ENCODE measurements at places on chromosomes 1 and 21.
A peak's percentile ranks its signal among the peaks of the same experiment; 100 is the strongest.

GRCh38 chr1:45815667-45816458 lies 12.5 kb downstream of the MAST2 start:
- no peak for DNase-seq

- DNase-seq: peak; percentile 95
These were observed 159.7 kb upstream of the CXADR start for GRCh38 chr21:17352996-17353655.

GRCh38 chr1:45304311-45305081 lies 22.2 kb upstream of the HPDL start:
- DNase-seq: peak; percentile 21

DNA sequence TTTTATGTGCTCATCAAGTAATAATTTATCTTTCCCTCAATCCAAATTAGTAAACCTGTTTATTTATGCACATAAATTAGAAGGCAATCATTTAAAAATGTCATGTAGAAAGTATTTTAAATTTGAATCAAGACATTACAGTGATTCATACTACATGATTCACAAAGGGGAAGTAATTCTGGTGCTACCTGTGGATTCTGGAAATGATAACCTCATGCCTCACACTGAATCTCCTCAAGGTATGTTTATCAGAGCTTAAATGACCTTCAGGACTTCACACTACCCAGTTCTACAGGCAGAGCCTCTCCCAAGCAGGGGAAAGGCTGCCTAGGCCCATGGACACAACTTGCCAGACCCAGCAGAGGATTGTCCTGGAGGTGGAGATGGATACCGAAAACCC lies 25.2 kb upstream of the TDRD10 start:
- no peak for DNase-seq

GRCh38 chr1:227559499-227559898 lies 3.9 kb upstream of the ZNF678 start:
- no peak for DNase-seq

- DNase-seq: no peak
These were observed 56.0 kb upstream of the RAP1A start for GRCh38 chr1:111563619-111564018.

DNA sequence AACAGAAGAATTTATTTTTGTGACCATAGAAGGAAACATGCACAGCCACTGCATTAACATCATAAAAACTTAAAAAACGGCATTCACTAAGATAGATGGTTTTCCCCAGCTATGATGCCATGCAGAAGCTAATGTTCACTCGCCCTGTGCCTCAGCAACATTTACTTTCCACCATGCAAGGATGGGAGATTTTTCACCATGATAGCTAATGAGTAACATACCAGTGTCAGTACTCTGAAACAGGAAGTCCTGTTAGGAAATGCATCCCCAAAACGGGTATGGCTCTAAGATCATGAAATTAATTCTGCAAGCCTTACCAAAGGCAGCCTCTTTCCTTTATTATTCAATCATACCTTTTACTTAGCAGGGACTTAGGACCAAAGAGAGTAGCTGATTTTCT lies 17.5 kb upstream of the VAMP3 start:
- DNase-seq: no peak

GRCh38 chr1:44602634-44603628 lies 71.3 kb downstream of the TMEM53 start:
- peak; percentile 52 for DNase-seq

GRCh38 chr1:57204942-57205787 lies 218.7 kb downstream of the DAB1 start:
- DNase-seq: no peak

- DNase-seq: no peak
These were observed 801 bp upstream of the GORAB start for GRCh38 chr1:170530972-170531757.

GRCh38 chr1:174874331-174875053 lies 125.3 kb upstream of the CACYBP start:
- DNase-seq: peak; percentile 78

DNA sequence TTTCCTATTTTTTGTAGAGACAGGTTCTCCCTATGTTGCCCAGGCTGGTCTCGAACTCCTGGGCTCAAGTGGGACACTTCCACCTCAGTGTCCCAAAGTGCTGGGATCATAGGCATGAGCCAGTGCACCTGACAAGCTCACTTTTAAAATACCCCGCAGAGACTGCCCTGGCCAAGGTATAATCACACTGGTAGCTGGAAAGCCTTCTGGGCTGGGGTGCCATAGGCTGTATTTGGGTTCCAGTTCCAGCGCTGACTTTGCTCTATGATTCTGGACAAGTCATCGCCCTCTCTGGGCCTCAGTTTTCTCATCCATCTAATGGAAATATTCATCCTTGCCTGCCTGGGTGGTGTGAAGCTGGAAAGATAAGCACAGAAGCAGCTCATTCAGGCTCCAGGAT lies 10.4 kb downstream of the LDLRAD1 start:
- DNase-seq: no peak

- no peak for DNase-seq
These were observed 34.3 kb downstream of the PIK3R3 start for GRCh38 chr1:46098027-46098712.

DNA sequence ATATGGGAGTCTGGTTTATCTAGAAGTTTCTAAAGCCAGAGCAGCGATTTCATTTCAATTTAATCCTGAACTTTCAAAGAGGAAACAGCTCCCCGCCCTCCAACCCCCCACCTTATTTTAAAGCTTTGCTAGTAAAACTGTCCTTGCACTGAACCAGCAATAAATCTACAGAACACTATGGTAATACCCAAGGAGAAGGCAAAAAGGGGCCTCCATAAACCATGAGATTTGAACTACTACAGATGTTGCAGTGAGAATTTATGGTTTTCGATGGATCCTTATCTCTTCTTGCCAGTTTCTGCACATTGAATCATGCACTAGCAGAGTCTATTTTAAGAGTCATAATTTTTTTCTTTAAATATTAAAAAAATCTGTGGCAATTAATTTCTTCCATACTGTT lies 64.8 kb upstream of the BEND5 start:
- DNase-seq: no peak

- no peak for DNase-seq
These were observed 1.0 kb downstream of the C1orf198 start for GRCh38 chr1:230867101-230867902.

DNA sequence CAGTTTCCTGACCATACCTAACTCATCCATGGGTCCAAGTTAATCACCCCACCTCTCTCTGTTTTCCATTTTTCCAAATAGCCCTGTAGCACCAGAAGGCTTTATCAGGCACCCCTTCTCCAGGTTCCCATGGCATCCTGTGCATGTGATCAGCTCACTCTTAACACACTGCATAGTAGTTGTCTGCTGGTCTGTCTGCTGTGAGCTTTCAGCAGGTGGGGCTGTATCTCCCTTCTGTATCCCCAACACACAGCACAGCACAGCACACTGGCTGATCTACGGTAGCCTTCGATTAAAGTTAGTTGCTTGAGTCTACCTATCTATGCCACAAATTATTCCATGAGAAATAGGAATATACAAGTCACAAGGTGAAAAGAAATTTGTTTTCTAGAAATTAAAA lies 54.3 kb upstream of the C1orf198 start:
- DNase-seq: no peak

- DNase-seq: no peak
These were observed 3.1 kb upstream of the KCNK2 start for GRCh38 chr1:215079456-215079855.

- no peak for DNase-seq
These were observed 13.1 kb downstream of the CDCP2 start for GRCh38 chr1:54139711-54140110.

DNA sequence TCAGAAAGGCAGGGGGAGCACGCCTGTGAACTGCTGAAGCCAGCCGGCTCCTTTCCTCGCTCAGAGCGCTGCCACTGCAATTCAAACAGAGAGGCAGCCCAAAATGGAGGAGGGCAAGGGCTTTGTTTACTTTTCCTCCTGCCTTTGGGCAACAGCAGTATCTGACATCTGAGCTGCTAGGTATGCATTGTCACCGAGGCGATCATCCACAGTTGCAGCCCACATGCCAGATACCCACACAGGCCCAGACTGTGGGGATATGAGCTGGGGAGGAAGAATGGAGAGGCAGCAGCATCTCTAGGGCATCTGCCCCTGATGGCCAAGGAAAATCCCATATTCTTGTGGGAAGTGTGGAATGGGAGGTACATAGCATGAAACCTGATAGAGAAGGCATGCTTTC lies 357.1 kb downstream of the BARHL2 start:
- DNase-seq: peak; percentile 43

DNA sequence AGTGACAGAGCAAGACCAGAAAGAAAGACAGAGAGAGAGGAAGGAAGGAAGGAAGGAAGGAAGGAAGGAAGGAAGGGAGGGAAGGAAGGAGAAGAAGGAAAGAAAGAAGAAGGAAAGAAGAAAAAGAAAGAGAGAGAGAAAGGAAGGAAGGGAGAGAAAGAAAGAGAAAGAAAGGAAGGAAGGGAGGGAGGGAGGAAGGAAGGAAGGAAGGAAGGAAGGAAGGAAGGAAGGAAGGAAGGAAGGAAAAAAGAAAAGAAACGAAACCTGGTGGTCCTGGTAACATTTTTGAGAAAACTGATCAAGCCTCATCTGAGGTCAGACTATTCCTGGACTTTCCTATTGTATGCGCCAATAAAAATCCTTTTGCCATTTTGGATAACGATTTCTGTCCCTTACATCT lies 8.2 kb upstream of the CTTNBP2NL start:
- DNase-seq: no peak

DNA sequence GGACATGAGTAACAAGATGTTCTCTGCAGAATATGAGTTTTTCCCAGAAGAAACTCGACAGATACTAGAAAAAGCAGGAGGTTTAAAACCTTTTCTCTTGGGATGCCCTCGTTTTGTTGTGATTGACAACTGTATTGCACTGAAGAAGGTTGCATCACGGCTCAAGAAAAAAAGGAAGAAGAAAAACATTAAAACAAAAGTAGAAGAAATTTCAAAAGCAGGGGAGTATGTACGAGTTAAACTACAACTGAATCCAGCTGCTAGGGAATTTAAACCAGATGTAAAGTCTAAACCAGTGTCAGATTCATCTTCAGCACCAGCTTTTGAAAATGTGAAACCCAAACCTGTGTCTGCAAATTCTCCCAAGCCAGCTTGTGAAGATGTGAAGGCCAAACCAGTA lies 92.5 kb downstream of the TTC3 start:
- DNase-seq: no peak

DNA sequence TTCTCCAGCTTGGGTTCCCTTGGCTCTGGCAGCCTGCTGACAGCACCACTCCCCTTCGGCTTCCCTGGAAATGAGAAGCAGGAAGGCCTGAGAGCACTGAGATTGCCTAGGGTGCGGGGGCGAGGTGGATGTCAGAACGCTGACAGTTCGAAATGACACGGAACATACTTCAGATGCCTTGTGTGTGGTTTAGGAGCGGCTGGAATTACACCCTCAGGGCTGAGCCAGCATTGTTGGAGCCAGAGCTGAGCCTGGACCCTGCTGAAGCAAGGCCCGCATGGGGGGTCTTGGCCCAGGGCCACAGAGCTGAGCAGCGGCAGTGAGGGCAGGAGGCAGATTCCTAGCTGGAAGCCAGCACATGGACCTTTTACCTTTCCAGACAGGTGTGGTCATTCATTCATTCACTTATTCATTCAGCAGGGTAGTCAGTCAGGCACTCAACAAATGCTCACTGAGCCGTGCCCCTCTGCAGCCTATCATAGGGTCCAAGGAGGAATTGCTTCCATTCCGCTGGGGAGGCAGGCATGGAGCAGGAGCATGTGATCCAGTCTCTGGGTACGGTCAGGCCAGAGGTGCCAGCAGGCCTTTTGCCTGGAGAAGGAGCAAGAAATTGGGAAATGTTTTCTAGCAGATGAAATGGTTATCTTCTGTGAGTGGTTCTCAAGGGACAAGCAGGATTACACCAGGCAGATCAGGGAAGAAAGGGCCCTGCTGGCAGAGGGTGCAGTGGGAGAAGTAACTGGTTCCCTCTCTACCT lies 6.6 kb upstream of the FOXE3 start:
- DNase-seq: no peak

DNA sequence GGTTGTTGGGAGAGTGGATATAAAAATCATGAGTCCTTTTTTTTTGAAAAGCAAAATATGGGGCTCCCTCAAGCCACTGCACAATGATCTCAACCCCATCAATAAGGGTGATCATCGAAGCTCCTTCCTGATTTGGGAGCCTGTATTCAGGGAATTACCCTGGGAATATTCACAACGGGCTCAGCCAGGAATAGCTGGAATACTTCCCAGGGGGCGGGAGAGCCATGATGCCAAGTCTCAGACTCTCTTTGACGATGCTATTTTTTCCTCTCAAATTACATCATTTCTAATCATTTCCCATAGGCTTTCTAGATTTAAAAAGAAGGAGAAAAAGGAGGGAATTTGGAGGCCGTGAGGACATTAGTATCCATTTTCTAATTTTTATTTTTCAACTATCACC lies 18.4 kb downstream of the OLIG1 start:
- DNase-seq: no peak

DNA sequence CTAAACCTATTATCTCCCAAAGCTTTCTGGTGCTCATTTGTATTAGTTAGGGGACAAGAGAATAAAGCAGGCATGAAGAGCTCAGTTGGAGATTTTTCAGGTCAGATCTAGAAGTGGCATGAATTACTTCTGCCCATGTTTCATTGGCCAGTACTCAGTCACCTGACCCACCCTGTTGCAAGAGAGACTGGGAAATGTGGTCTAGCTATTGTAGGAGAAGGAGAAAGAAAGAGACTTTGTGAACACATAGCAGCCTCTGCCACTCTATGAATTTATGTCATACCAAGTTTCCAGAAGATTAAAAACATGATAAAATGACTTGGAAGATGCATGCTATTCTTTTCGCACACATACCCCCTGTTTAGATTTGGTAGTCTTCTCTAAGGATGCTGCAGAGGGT lies 302.3 kb upstream of the RUNX1 start:
- DNase-seq: no peak

DNA sequence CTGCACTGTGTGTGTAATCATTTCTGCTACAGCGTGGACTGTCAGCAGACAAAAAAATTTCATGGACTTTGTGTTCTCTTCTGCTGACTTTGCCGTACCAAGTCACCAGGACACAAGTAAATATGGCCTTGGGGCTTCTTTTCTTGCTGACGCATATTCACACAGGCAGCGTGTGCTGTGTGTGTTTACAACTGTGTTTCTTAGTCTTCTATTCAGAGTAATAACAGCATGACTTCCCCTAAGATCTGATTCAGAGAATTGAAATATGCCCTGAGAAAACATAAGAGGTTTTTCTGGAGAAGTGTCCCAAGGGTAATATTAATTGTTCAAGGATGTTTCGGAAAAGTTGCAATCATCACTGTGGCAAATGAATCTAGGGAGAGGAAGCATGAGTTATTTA lies 47.1 kb upstream of the DYNLT5 start:
- no peak for DNase-seq

- DNase-seq: no peak
These were observed 38.4 kb downstream of the SLC66A1 start for GRCh38 chr1:19350566-19350965.

- DNase-seq: peak; percentile 22
These were observed at the start of gene SCP2 for GRCh38 chr1:52927212-52928014. TSS of gene SCP2 (plus strand) at chr1:52927276. CDS start at chr1:52927397, 121 bp downstream.

- DNase-seq: no peak
These were observed 51.0 kb downstream of the PRRX1 start for GRCh38 chr1:170714938-170715337.

GRCh38 chr1:119475866-119476439 lies 31.1 kb upstream of the HSD3B1 start:
- DNase-seq: peak; percentile 55
